ENCODE measurements at places on chromosomes 2 and 18. TPM values are rescaled to one million over a fixed set of nuclear protein-coding genes. Genes with fewer than 3 reads are reported as not detected.

GRCh38 chr2:14996351-14997014 lies 364.0 kb downstream of the LRATD1 start:
- H3K4me1 ChIP-seq = no peaks in the 10 kb centered on the region
- DNase-seq = no peak
- H3K4me3 ChIP-seq = no peak overlapping the region
- no peaks in the 10 kb centered on the region for H3K36me3 ChIP-seq

DNA sequence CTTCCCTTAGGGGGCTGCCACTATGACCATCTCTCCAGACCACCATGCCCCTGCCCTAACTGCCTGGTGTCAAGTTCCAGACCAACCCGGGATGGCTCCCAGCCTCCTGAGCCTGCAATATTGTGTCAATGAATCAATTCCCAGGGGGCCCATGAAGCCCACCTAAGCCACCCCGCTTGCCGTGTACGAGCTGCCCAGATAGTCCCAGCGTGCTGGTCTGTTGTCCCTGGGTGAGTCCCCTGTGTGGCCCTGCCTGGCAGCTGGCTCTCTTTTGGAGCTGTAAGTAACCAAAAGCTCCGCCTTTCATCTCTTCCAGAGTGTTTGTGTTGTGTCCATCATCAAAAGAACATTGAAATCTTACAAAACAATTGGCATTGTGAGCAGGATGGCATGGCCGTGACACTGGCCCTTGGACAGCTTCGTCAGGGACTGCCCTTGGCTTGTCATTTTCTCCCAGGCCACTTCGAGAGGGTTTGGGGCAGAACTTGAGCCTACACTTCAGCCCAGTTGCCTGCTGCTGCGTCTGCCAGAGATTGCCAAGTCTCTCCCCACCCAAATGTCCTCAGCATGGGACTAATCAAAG lies 11.3 kb upstream of the MAL start:
- no peaks in the 10 kb centered on the region for H3K36me3 ChIP-seq
- H3K27me3 ChIP-seq = no peaks in the 10 kb centered on the region
- H3K4me1 ChIP-seq = no peaks in the 10 kb centered on the region
- H3K4me3 ChIP-seq = no peak overlapping the region
- H3K27ac ChIP-seq = no peak overlapping the region
- no peak for DNase-seq

DNA sequence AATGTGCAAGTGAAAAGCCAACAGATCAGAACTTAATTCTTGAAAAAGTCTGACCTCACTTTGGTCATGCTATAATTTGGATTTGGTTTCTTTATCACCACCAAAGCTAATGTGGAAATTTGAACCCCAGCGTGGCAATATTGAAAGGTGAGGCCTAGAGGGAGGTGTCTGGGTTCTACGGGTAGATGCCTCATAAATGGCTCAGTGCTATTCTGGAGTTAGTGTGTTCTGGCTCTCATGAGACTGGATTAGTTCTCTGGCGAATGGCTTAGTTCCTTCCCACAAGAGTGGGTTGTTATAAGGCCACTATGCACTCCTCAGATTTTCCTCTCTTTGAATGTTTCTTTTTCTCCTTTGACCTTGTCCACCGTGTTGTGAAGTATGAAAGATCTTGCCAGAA lies 22.3 kb downstream of the ORC4 start:
- H3K4me3 ChIP-seq = no peak overlapping the region
- H3K27ac ChIP-seq = no peak overlapping the region
- DNase-seq = no peak
- no peaks in the 10 kb centered on the region for H3K4me1 ChIP-seq

DNA sequence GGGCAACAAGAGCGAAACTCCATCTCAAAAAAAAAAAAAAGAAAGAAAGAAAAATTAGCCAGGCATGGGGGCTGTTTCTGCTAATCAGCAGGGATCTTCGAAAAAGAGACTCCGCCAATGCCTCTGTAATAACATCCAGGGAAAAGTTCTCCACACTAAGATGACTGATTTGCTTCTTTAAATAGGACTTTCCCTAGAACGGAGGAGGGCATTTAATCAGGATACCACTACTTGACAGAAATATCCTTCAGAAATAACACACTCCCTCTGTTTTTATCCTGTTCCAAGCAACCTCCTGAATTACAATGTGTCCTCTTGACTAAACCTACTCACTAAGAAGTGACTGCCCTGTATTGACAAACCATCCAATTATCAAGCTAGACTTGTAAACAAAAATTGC lies 21.7 kb downstream of the REV1 start:
- no peak overlapping the region for H3K4me3 ChIP-seq
- H3K27ac ChIP-seq = no peak overlapping the region
- H3K27me3 ChIP-seq = no peaks in the 10 kb centered on the region
- H3K36me3 ChIP-seq = no peaks in the 10 kb centered on the region
- H3K4me1 ChIP-seq = peaks cover 26% of the 10 kb centered on the region
- no peak for DNase-seq

- H3K27ac ChIP-seq = peak overlapping the region; percentile 78
- no peak overlapping the region for H3K4me3 ChIP-seq
- H3K27me3 ChIP-seq = no peaks in the 10 kb centered on the region
- H3K36me3 ChIP-seq = no peaks in the 10 kb centered on the region
- H3K4me1 ChIP-seq = peaks cover 36% of the 10 kb centered on the region
- DNase-seq = no peak
Measured at GRCh38 chr18:48901145-48902022, 49.4 kb downstream of the SMAD7 start.

DNA sequence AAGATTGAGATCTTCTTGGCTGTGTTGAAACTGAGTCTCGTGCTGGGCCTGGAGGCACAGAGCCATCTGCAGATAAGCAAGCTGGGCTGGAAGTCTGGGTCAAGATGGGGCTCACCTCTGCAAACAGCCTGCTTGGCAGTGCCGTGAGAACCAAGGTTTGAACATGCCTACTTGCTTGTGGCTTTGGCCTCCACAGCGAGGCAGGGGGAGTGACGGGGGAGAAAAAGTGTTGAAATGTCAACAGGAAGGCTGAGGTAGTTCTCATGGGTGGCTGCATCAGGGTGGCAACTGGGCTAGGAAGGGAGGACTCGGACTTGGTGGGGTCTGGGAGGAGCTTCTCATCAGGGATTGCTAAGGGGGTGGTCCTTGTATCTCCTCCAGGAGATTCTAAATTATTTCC lies 99.7 kb downstream of the THNSL2 start:
- DNase-seq = no peak
- no peaks in the 10 kb centered on the region for H3K27me3 ChIP-seq
- no peak overlapping the region for H3K4me3 ChIP-seq
- H3K4me1 ChIP-seq = no peaks in the 10 kb centered on the region
- no peaks in the 10 kb centered on the region for H3K36me3 ChIP-seq

- no peak overlapping the region for H3K27ac ChIP-seq
- H3K27me3 ChIP-seq = no peaks in the 10 kb centered on the region
- no peaks in the 10 kb centered on the region for H3K36me3 ChIP-seq
- H3K4me1 ChIP-seq = peaks cover 43% of the 10 kb centered on the region
- no peak for DNase-seq
Measured at GRCh38 chr2:85017411-85018048, 46.6 kb downstream of the KCMF1 start.

GRCh38 chr2:176206682-176207081 lies 18.2 kb downstream of the HOXD1 start:
- H3K4me3 ChIP-seq = no peak overlapping the region
- no peaks in the 10 kb centered on the region for H3K27me3 ChIP-seq
- no peaks in the 10 kb centered on the region for H3K4me1 ChIP-seq
- H3K36me3 ChIP-seq = no peaks in the 10 kb centered on the region
- no peak for DNase-seq
- H3K27ac ChIP-seq = no peak overlapping the region

DNA sequence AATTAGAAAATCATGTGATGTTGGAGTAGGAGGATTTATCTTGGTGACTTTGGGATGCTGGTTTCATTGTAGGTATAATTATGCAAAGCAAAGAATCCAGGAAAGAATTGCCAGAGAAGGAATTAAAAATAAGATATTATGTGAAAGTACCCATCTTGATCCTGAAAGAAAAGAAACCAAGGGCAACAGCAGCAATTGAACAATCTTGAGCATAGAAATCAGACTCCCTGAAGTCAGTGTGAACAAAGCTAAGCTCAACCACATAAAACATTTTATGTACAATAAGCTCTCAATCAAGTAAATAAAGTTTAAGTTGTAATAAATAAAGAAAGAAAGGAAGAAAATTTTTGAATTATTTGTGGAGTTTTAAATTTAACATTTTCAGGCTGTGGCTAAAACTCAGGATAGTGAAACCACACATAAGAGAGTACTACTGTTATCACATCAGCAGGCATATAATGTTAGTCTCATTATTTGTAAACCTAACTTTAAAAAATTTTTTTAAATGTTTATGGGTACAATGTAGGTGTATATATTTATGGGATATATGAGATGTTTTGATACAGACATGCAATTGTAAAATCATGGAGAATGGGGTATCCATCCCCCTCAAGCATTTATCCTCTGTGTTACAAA lies 32.8 kb upstream of the GPR55 start:
- no peak overlapping the region for H3K27ac ChIP-seq
- no peaks in the 10 kb centered on the region for H3K27me3 ChIP-seq
- H3K4me3 ChIP-seq = peak overlapping the region; percentile 32
- H3K4me1 ChIP-seq = peaks cover 7% of the 10 kb centered on the region
- H3K36me3 ChIP-seq = no peaks in the 10 kb centered on the region

DNA sequence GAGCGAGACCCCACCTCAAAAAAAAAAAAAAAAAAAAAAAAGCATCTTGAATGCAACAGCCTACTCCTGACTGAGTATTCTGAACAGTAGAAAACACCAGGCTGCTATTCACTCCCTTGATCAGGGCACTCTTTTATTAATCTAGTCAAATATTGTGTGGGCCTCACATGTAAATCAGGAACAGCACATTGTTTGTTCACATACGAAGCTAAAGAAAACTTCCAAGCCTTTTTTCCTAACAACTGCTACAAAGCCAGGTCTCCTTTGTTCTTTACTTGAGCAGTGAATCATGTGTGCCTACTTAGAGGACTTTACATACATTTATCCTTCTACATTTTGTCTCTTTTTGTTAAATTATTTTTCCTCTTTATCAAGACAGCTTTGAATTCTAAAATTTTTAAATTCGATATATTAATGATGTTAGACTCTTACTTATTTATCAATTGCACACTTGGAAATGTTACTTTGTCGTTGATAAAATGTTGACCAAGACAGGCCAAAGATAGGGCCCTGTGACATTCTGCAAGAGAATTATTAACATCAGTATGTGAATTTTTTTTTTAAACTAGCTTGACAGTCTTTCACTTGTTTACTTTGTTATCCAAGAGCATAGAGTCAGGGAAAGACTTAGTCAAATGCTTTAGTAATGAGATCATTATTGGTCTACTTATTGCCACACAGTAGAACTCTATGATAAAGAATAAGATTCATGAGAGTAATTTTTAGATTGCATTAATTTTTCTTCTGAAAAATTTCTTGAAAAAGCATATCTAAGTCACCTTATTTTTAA lies 13.2 kb downstream of the SPATS2L start:
- H3K27ac ChIP-seq = no peak overlapping the region
- no peak overlapping the region for H3K4me3 ChIP-seq
- no peak for DNase-seq

- H3K27me3 ChIP-seq = no peaks in the 10 kb centered on the region
- no peak for DNase-seq
- H3K4me1 ChIP-seq = peaks cover 7% of the 10 kb centered on the region
- H3K36me3 ChIP-seq = peaks cover 5% of the 10 kb centered on the region
Measured at GRCh38 chr2:200509235-200509611, 645 bp downstream of the KCTD18 start.

GRCh38 chr2:128786316-128786715 lies 467.6 kb upstream of the HS6ST1 start:
- H3K27me3 ChIP-seq = no peaks in the 10 kb centered on the region
- H3K4me3 ChIP-seq = no peak overlapping the region
- no peak for DNase-seq
- no peaks in the 10 kb centered on the region for H3K4me1 ChIP-seq
- no peaks in the 10 kb centered on the region for H3K36me3 ChIP-seq
- H3K27ac ChIP-seq = no peak overlapping the region

CDH2 gene
- total RNA-seq = not detected

RAPGEF4 gene
- 19.0 TPM for total RNA-seq

KLHL29 gene
- 8.6 TPM for total RNA-seq

SLC8A1 gene
- 58.6 TPM for total RNA-seq

PSMA8 gene
- total RNA-seq = 1.3 TPM

SLC38A11 gene
- total RNA-seq = 0.30 TPM
